ENCODE measurements at places on chromosomes 6 and 20. TPM values are rescaled to one million over a fixed set of nuclear protein-coding genes. Genes with fewer than 3 reads are reported as not detected.

FAM83C gene
- total RNA-seq: not detected

DUSP15 gene
- 0.26 TPM for total RNA-seq

PI3 gene
- not detected for total RNA-seq

LRFN2 gene
- total RNA-seq: not detected

TLDC2 gene
- 0.13 TPM for total RNA-seq

AK9 gene
- total RNA-seq: 3.5 TPM

BLCAP gene
- total RNA-seq: 65.0 TPM

EYA4 gene
- total RNA-seq: under 0.01 TPM

CALHM4 gene
- 0.13 TPM for total RNA-seq

EPPIN gene
- total RNA-seq: not detected

MOG gene
- total RNA-seq: not detected

EFCAB8 gene
- total RNA-seq: under 0.01 TPM

ZSCAN23 gene
- under 0.01 TPM for total RNA-seq

RAB44 gene
- total RNA-seq: under 0.01 TPM

ULBP2 gene
- 1.4 TPM for total RNA-seq

FOXA2 gene
- not detected for total RNA-seq

ULBP1 gene
- under 0.01 TPM for total RNA-seq

BNIP5 gene
- total RNA-seq: not detected

TOX2 gene
- total RNA-seq: 1.0 TPM

ABHD12 gene
- 35.1 TPM for total RNA-seq

OPRM1 gene
- total RNA-seq: not detected

All from dermis microvascular lymphatic vessel endothelial cell (primary cell).